ENCODE measurements at places on chromosomes 3 and 15.

- DNase-seq: no peak
These were observed 77.5 kb upstream of the PRR23C start for GRCh38 chr3:139122221-139122581.

- no peak for DNase-seq
These were observed 62.6 kb downstream of the SMAD3 start for GRCh38 chr15:67127965-67128364.

- DNase-seq: no peak
These were observed 32.3 kb downstream of the PARP16 start for GRCh38 chr15:65254356-65254755.

DNA sequence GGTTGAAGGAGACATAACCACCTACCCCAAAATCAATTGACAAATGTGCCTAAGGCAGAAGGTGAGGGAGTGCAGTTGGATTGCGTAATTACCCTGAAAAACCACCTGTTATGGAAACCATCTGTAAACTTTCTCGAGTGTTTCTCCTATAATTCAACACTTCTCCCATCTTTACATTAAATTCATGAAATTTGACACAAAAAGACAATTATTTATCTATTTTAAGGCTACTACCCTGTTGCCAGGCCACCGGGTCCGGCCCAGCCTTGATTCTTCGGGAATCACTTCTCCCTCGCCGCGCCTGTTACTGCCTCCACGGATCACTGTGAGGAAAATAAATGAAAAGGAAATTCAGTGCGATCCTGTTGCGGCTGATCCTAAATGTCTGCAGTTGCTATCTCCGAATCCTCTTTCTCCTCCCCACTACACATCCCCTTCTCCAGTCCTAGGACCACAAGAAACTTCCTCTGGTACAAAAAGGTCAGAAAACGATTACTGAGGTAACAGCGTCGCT is 646 bp downstream of the IQCB1 start:
- no peak for DNase-seq

GRCh38 chr3:20310629-20311028 is 124.6 kb upstream of the SGO1 start:
- no peak for DNase-seq

GRCh38 chr3:87201727-87202126 is 25.4 kb upstream of the CHMP2B start:
- DNase-seq: no peak

- DNase-seq: no peak
These were observed 47.5 kb upstream of the RPS17 start for GRCh38 chr15:82587805-82588204.

- no peak for DNase-seq
These were observed 22.1 kb downstream of the ARNT2 start for GRCh38 chr15:80426316-80426715.

DNA sequence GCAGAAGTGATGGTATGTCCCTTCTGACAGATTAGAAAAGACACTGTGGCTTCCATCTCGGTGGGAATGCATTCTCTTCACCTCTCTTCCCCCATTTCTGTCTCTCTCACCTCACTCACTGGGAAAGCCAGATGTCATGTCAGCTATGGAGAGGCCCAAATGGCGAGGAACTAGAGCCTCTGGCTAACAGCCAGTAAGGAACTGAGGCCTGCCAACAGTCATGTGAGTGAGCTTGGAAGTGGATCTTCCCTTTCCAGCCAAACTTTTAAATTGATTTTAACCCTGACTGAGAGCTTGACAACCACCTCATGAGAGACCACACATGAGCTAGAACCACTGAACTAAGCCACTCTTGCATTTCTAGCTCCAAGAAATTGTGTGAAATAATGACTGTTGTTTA is 35.2 kb upstream of the CDAN1 start:
- DNase-seq: no peak

DNA sequence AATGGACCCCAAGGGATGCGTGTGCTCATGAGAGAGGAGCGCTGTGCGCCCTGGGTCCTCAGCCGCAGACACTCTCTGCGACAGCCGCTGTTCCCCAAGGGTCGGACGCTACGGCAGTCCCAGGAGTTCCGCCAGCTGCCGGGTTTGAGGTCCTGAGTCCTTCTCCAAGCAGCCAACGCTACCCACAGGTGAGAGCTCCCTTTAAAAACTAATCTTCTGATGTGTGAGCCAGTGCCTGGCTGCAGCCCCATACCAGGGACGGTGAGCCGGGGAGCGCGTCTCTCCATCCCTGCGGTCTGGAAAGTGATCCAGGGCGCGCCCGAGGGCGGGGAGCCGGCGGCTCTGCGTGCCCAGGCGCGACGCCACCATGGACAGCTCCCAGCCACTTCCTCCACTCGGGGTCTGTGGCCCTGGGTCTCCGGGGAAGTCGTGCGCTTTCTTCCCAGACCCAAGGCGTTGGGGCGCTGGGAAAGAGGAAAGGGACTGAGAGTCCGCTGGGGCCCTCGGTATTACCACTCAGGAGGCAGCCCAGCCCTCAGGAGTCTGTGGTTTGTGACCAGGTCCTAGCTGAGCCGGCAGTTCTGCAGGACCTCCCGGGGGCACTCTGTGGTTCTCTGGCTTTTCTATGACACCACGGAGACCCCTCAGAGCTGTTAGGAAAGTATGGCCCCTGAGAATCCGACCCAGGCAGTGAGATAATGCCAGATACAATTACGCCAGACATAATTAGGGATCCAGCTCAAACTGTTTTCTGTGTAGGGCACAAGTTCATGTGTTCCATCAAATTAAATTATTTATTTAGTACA is 1.4 kb downstream of the CEMIP start:
- DNase-seq: no peak

DNA sequence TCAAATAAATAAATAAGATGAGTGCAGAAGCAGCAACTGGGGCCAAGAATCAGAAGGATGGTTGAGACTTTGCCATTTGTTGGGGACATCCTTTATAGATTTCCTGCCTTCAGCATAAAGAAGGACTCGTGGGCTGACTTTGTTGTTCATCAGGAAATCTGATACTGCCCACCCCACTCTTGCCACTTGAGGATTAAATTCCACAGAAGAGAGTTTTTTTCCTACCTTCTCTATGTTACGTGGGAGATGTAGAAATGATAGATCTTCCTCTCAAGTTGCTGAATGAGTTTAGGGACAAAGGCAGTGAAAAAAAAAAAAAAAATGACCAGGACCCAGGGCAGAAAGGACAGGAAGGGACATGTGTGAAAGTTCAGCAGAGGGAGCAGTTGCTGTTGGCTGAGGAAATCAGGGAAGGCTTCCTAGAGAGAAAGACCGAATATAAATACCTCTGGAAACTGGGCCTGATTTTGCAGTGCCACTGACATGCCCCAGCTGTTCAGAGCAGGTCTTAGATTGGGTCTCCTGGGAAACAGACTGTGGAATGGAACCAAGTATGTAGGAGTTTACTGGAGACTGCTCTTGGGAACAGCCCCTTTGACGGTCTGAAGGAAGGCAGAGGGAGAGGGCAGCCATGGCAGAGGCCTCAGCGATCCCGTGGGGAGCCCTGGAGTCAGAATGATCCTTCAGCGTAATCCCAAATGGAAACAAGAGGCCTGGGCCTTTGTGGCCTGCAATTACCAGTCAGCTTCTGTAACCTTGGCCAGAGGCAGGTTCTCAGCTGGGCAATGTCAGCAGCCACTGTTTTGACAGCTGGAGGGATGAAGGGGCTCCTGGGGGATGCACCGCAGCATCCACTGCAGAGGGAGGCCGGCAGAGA is 50.9 kb downstream of the C3orf20 start:
- DNase-seq: no peak

- DNase-seq: no peak
These were observed 163.1 kb downstream of the STAC start for GRCh38 chr3:36543276-36543997.

GRCh38 chr3:72426618-72427397 is 421.4 kb downstream of the SHQ1 start:
- DNase-seq: no peak

DNA sequence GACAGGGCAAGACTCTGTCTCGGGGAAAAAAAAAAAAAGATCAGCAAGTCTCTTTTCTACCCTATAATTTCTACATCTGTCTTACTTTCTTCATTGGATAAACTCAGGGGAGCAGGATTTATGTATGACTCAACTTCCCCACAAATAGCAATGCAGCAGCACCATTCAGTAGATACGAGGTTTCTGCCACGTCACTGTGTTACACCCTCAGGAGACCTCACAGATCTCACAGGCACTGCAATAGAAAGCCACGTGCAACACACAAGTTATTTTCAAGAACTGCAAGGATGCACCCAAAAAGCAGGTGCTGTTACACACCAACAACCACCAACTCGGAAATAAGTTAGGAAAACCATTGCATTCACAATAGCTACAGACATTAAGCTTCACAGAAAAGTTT is 30.2 kb downstream of the TSPAN3 start:
- DNase-seq: no peak

GRCh38 chr3:101819649-101820206 is 29.6 kb upstream of the NFKBIZ start:
- DNase-seq: no peak

GRCh38 chr15:98954411-98954810 is 53.2 kb downstream of the PGPEP1L start:
- no peak for DNase-seq

DNA sequence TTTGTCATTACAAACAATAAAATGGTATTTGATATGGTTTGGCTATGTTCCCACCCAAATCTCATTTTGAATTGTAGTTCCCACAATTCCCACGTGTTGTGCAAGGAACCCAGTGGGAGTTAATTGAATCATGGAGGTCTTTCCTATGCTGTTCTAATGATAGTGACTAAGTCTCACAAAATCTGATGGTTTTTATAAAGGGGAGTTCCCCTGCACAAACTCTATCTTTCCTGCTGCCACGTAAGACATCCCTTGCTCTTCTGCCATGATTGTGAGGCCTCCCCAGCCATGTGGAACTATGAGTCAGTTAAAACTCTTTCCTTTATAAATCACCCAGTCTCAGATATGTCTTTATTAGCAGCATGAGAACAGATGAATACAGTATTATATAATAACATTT is 15.4 kb upstream of the AADAC start:
- DNase-seq: no peak

GRCh38 chr3:32819551-32820348 is 2.0 kb downstream of the TRIM71 start:
- DNase-seq: no peak

DNA sequence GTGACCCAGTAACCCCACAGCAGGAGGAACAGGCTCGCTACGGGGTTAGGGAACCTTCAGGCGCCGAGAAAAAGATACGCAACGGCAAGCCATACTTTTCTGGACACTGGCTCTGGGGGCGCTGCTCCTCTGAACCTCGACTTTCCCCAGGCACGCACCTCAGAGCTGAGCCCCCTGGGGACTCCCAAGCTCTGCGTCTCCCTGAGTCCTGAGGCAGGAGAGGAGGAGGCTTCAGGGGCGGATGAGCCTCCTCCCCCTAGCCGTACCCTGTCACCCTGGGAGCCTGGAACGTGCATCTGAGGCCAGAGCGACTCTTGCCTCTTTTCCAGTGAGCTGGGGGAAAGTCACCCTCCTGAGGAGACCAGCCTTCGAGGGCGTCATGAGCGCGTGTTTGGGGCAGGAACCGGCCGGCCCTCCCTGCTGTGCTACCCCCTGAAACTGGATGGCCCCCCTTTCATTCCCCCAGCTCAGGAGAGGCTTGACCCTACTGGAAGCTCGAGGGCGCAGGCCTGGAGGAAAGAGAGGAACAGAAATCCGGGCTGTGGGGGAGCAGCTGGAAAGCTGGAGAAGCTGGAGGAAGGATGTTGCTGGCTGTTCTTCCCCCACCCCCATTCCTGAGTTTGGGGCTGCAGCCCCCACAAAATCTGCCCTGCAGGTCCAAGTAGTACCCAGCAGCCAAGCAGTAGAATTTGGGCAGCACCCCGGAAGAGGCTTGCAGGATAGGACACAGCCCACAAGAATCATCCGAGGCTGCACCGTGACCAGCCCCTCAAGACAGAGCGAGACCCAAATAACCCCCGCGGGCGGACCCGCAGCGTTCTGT is 25.1 kb upstream of the POLG start:
- no peak for DNase-seq

DNA sequence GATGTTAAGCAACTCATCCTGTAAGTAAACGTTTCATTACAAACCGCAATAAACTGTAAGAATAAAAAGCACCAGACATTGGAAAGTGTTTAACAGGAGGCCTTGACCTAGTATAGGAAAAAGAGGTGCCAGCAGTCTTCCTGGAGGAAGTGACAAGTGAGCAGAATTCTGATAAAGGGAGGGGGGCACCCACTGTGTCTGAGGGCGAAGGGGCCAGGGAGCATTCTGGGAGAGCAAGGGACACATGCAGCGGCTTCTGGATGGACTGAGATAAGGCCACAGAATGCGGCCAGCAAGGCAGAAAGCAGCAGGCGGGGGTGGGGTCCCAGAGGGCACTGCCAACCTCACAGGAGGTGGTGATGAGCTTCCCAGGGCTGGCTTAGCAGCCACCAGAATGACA is 80.2 kb downstream of the MTHFS start:
- DNase-seq: no peak

DNA sequence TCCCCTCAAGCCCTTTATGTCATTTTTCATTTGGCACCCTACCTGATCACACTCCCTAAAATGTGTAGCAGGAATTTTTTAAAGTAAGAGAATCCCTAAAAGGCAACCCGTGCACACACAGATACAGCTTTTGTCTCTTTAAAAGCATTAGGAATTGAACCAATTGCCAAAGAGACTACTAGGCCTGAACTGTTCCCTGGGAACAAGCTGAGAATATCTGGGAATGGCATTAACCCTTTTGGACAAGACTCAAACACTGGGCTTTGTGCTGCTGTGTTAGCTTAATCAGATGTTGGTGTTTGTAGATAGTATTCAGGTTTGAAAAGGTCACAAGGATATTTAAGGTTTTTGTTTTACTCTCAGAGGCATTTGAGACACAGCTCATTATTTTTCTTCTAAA is 414.4 kb upstream of the PDZRN3 start:
- DNase-seq: no peak

- no peak for DNase-seq
These were observed 109.3 kb downstream of the KCNMB2 start for GRCh38 chr3:178645503-178645902.

DNA sequence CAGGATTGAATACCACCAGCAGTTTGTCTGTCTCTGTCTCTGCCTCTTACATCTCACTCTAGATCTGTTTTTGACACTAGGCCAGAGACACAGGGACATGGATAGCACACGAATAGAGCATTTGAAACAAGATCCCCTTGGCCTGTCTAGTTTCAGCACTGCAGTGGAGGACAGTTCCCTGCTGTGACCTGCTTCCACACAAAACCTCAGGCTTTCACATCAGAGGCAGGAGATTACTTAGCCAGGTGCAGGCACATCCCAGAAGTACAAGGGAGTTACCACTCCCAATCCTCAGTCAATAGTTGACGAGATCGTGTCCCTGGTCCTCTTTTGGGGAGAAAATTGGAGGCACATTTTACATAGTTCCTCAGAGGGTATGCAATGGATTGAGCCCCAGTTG is 34.0 kb upstream of the CCK start:
- peak; percentile 35 for DNase-seq

Measured in CD8-positive, alpha-beta T cell (primary cell).